ENCODE measurements at places on chromosomes 7 and 10. TPM values are rescaled to one million over a fixed set of nuclear protein-coding genes. Genes with fewer than 3 reads are reported as not detected.
A peak's percentile ranks its signal among the peaks of the same experiment; 100 is the strongest.

The GDF10 gene
- total RNA-seq, result 0.27 TPM

GRCh38 chr7:117083648-117084047 lies 130.3 kb downstream of the ST7 start:
- DNase-seq, result no peak

DNA sequence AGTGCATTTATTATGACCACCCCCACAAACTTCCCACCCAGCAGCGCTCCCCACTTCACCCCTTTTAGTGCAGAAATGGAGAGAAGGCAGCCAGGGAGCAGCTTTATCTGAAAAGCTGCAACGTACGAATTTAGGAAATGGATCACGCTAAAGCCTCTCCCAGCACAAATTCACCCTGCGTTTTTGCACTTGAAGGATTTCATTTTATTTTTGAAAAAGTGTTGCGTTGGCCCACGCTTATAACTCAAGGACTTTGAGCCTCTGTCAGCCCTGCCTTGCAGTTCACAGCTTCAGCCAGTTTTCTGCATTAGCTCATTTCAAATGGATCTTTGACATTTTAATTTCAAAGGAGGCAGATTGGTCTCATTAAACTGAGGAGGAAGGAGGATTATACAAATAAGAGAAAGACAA lies 556.1 kb downstream of the KCNMA1 start:
- no peak for DNase-seq

DNA sequence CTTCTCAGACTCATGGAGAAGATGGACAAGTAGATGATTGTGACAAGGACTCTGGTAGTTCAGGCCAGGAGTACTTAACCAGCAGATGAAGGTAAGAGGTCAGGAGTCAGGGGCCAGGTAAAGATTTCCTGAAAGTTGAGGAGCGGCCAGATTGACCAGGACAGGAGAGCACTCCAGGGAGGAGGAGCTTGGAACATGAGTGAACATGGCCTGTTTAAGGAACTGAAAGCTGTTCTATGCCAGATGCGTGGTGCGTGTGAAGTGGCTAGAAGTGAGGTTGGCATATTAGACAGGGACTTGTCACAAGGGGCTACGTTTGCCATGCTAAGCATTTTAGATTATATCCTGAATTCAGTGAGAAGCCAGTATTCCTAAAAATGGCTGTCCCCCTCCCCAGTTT lies 157.2 kb downstream of the WNT2 start:
- no peak for DNase-seq

The GPR15LG gene
- total RNA-seq, result not detected

- DNase-seq, result no peak
Measured at GRCh38 chr10:71426058-71426605, 29.4 kb downstream of the CDH23 start.

The VPS37D gene
- 3.0 TPM for total RNA-seq

The CUZD1 gene
- total RNA-seq, result not detected

DNA sequence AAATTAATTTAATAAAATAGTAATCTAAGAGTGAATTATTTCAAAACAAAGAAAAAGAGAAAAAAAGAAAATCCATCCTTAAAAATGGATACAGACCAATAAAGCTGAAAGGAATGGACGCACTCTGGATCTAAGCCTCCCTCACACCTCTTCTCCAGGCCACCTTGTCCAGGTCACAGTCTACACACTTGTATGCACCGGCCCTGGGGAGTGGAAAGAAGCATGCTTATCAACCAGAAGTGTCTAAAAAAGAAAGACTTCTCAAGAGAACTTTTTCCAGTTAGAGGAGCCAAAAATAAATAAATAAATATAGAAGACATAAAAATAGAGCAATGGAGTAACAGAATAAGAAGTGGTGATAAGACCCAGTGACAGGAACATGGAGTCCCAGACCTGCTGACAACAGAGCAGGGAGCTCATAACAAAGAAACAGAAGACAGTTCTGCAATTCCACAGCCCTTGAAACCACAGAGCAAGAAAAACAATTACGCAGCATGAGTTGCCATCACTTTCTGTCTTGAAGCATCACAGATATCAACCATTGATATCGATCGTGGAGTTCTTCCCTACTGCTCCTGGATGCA lies 311.7 kb upstream of the NFE2L3 start:
- no peak for DNase-seq

GRCh38 chr10:102545997-102546396 lies 42.2 kb downstream of the SUFU start:
- DNase-seq, result no peak

- DNase-seq, result peak; percentile 43
Measured at GRCh38 chr7:112869111-112869774, 79.0 kb upstream of the TMEM168 start.

The CDH23 gene
- total RNA-seq, result 4.8 TPM

The ZNF438 gene
- total RNA-seq, result 12.8 TPM

DNA sequence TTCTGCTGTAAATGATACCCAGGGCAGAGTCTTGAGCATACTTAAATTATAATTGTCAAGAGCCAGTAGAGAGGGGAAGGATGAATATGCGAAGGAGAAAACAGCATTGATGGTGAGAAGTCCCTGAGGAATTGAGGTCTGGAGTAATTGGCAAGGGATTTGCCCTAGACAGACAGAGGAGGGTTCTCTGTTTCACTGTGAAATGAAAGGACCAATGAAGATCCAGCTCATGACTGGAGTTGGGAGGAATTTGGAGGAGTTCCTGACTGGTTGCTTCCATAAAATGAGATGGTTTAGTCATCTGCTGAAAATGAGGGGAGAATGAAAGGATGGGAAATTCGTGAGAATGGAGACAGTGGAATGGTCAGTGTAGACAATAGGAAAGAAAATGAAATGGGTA lies 6.8 kb downstream of the PRPF18 start:
- DNase-seq, result no peak

GRCh38 chr7:29449569-29450260 lies 113.9 kb upstream of the PRR15 start:
- no peak for DNase-seq

DNA sequence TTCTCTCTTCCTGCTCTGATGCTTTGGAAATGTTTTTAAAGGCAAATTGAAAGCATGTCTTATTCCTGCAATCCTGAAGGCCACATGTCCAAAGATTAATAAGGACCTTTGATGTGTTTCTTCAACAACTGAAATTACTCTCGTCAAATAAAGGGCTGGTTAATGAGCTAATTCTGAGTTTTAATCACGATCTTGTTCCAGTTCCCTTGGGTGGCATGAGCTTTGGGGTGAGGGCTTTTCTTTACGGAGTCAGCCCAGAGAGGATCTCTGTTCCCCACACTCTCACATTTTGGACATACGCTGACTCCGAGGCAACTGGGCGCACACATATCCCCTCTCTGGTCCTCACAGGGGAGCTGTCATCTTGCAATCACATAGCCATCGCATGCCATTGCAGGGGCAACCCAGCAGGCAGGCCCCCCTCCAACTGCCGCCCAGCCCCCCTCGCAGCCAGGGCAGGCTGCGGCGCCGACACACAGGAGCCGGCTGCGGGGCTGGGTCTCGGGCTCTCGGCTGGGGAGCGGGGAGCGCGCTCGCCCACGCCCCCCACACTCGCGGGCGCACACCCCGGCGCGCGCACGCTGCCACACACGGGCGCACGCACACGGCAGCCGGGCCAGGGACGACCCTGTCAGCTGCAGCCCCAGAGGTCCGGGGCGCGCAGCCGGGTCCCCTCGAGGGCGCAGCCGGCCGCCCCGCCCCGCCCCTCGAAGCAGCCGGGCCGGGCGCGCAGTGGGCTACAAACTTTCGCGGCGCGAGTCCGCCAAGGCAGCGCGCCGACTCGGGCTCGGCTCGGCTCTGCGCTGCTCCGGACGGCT lies at the start of gene GDF10:
TSS of gene GDF10 (plus strand) at position 587 of the 818 bp plus-strand sequence. CDS start 455 bp downstream, outside the sequence.
- DNase-seq, result no peak

DNA sequence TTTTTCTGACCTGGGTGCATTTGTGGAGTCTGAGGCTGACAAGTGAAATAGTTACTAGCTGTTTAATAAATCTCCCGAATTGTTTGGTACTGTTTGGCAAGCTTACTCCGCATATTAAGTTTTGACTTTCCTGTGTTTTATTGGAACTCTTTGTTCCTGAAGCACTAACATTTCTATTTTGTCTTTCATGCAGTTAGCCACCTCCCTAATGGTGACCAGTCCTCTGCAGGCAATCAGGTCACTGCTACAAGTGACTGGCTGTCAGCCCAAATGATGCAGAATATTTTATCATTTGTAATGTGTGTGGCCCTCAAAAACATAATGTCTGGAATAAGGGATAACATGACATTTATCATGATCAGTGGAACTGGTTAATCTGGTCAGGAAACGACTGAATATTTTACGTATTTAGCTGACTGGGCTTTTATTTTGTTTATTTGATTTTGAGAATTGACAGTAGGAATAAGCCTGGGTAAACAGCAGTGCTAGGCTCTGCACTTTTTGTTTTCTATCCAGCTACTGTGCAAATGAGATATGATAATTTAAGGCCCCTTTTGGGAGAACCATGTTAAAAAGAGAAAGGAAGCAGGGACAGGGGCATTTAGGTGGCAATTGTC lies 82.9 kb downstream of the ST7 start:
- DNase-seq, result no peak

GRCh38 chr7:156919132-156919713 lies 26.2 kb upstream of the LMBR1 start:
- DNase-seq, result no peak

GRCh38 chr7:24963218-24963617 lies 16.8 kb downstream of the OSBPL3 start:
- peak; percentile 70 for DNase-seq

The HOXA2 gene
- total RNA-seq, result 0.14 TPM

GRCh38 chr7:95899919-95900513 lies 127.7 kb downstream of the DYNC1I1 start:
- no peak for DNase-seq

DNA sequence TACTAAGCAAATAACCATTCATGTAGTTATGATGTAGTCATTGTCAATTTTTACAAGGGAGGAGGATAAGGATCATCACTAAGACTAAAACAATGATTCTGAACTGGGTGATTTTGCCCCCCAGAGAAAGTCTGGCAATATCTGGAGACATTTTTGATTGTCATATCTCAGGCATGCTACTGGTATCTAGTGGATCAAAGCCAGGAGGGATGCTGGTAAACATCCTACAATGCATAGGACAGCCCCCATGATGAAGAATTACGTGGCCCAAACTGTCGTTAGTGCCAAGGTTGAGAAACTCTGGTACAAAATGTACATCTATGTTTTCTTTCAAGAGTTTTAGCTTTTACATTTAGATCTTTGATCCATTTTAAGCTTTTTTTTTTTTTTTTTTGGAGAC lies 57.3 kb downstream of the GBF1 start:
- no peak for DNase-seq

The ASB10 gene
- 41.4 TPM for total RNA-seq

DNA sequence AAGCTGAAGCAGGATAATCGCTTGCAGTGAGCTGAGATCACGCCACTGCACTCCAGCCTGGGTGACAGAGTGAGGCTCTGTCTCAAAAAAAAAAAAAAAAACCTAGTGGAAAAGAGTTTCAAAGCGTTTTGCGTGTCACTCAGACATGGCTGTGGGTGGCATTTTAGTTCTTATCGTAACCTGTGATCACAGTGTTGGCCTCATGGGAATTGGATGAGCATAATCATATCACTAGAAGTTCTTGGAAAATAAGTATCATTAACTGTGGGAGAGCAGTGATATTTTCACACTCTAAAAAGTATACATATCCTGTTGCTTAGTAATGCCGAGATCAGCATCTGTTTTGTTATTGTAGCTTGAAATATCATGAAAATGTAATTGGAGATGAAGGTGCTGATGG lies 92.6 kb downstream of the CREM start:
- DNase-seq, result no peak

DNA sequence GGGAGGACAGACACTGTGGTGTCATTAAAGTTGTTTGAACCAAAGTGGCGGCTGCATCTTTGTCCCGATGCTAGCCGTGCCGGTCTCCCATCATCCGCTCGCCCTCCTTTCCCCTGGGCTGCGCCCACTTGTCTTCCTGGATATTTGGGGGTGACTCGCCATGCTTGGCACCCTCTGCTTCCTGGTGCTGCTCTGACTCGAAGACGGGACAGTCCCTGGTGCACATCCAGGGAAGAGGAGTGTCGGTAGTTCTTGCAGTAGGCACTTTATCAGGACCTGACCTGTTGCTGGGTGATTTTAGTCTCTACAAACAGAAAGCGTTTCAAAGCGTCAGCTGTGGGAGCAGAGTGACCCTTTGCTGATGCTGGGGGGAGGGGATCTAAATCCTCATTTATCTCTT lies 68.3 kb upstream of the DNAJB6 start:
- DNase-seq, result no peak

GRCh38 chr7:5283421-5284303 lies 919 bp downstream of the SLC29A4 start:
- DNase-seq, result no peak

DNA sequence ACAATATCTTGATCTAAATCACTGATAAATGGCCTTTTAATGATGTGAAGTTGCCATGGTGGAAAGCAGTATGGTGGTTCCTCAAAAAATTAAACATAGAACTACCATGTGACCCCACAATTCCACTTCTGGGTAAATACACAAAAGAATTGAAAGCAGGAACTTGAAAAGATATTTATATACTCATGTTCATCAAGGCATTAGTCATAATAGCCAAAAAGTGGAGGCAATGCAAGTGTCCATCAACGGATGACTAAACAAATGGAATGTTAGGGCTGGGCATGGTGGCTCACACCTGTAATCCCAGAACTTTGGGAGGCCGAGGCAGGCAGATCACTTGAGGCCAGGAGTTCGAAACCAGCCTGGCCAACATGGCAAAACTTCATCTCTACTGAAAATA lies 2.0 kb upstream of the DNAJC12 start:
- no peak for DNase-seq

DNA sequence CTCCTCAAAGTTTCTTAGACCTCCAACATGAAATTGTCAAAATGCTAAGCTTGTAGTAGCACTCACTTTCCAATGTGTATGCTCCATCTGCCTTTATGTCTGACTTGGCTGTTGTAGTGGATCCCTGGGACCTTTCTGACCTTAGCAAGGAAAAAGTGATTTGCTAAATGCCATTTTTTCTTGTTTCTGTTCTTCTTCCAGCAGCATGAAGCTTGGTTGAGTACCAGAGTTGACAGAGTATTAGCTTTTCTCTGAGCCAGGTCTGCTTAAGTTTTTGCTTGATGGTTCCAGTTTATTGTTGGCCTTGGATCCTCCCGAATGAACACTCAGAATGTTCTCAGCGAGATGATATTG lies 168.7 kb downstream of the SND1 start:
- no peak for DNase-seq

GRCh38 chr7:11931307-11931706 lies 99.3 kb upstream of the THSD7A start:
- no peak for DNase-seq

DNA sequence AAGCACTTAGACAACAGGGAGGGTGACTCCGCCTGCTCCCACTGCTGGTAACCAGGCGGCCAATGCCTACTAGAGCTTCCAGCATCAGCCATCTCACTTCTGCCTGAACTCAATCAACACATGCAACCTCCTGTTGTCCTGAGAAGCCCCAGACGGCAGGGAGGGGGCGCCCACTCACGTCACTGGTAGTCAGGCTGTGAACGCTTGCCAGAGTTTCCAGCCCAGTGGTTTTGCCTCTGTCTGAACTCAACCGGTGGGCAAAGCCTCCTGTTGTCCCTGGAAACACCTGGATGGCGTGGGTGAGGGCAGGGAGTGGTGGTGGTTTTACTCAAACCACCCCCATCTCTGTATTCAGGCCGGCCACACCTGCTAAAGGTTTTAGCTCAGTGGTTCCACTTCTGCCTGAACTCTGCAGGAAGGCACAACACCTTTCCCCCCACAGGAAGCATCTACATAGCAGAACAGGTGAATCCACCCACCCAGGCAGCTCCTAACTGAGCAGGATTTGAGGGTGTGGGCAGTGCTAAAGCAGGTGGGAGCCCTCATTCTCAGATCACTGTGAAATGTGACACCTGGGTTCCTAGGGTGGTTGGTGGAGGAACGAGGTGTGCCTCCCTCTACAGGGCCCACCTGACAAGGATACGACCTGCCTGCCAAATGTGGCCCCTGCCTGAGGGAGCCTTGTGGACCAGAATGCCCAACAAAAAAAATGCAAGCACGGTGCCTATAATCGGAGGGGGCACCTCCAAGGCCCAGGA lies 563.0 kb upstream of the SEMA3D start:
- no peak for DNase-seq

Data from Right ventricle myocardium inferior (tissue), 1 donor.